NCI-H2081 treated with DMSO at 0.1 percent for 48 hours (cell line): ENCODE measurements at places on chromosomes 16 and 17.

GRCh38 chr17:12940699-12941098 is 77.1 kb downstream of the ELAC2 start:
- DNase-seq: no peak

DNA sequence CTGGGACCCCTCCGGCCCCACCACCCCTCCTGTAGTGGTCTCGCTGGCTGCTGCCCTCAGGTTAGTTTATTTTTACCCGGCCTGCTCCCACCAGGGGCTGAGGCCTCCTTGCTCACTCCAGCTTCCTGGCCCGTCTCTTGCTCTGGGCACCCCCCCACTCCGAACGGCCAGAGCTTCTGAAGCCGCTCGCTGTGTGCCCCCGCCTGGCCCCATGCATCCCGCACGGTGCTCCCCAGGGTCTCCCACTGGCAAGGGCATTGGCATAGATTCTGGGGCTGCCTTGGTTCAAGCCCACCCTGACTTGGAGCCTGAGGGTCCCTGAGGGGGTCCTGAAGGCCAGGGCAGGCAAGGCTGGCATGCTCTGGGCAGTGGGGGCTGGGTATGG is 186.4 kb downstream of the SEC14L1 start:
- DNase-seq: no peak

GRCh38 chr17:72838581-72838980 is 253.9 kb downstream of the SLC39A11 start:
- DNase-seq: no peak

GRCh38 chr17:56761387-56761786 is 72.3 kb downstream of the C17orf67 start:
- no peak for DNase-seq

DNA sequence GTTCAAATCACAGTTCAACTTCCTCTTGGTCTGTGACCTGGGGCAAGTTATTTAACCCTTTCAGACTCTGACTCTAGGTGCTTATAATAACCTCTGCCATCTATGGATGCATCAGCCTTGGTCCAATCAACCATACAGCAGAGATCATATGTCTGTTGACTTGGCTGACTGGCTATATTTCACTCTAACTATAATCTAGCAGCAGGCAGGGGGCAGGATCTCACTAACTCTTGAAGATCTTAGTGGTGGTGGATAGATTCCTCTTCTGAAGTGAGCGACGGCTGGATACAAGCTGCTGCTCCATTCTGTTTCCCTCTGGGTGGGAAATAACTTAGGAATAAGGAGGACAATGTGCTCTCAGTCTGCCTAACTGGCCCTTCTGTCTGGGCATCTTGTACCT is 146.6 kb downstream of the SKAP1 start:
- no peak for DNase-seq

GRCh38 chr16:14148016-14148415 is 76.9 kb downstream of the MRTFB start:
- no peak for DNase-seq

DNA sequence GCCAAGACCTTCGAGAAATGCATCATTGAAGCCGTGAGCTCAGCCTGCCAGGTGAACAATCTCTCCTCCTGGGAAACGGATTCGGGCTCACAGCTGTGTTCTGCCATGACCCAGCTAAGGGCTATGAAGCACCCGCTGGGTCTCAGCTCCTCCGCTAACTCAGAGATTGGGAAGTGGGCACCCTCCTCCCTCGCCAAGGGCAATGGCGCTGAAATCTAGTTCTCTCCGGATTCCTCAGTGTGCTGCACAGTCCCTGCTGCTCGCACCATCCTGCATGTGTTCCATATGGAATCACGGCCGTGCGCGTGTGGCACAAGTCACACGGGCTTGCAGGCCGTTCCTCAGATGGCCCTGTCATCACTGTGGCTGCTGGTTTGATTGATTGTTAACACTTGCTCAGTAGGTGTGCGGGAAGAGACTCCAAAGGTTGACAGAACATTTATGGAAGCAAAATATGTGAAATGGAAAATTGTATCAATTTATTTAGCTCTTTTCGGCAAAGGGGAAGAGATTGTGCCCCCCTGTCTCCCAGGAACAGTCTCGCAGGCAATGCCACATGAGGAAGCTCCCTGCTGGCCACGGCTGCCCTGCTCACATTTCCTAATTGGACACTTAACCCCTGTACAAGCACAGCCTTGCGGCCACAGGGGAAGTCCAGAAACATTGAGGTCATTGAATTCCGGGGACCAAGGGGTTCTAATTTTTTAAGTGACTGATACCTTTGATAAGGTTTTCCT is 58.8 kb downstream of the RNF213 start:
- no peak for DNase-seq

DNA sequence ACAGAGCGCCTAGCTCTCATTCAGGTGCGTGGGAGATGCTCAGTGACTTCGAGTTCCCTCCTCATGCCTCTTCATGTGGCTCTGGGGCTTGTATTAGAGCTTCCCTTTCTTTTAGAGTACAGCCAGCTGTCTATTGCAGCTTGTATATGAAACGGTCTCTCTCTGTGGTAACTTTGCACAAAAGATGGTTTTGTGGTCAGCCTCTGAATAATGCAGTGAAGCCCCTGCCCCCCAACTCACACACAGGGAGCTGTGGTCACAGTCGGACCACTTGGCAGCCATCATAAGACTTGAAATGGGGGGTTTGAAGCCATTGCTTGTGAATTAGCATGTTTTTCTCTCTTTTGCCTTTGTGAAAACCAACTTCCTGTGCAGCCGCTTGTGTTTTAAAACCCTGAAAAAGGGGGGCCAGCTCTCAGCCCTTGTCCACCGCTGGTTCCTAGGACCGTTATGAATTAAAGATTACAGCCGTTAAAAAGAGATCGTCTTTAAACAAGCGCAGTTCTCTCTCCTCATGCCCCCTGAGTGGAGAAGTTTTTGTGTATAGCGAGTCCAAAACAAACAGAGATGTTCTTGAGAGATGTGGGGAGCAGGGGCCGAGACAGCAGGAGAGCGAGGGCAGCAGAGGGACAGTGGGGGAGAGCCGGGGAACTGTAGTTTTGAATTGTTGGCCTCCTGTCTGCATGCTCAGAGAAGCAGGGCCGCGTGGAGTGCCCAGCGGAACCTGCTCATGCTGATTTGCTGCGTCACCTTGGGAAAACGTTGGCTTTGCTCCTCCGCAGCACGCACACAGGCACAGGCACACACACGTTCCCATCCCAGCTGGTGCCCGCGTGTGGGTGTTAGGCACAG is 199.0 kb downstream of the MSI2 start:
- DNase-seq: no peak

GRCh38 chr16:89291363-89291762 is 73.9 kb downstream of the ZNF778 start:
- no peak for DNase-seq
